ENCODE measurements at places on chromosomes 7 and 10.

DNA sequence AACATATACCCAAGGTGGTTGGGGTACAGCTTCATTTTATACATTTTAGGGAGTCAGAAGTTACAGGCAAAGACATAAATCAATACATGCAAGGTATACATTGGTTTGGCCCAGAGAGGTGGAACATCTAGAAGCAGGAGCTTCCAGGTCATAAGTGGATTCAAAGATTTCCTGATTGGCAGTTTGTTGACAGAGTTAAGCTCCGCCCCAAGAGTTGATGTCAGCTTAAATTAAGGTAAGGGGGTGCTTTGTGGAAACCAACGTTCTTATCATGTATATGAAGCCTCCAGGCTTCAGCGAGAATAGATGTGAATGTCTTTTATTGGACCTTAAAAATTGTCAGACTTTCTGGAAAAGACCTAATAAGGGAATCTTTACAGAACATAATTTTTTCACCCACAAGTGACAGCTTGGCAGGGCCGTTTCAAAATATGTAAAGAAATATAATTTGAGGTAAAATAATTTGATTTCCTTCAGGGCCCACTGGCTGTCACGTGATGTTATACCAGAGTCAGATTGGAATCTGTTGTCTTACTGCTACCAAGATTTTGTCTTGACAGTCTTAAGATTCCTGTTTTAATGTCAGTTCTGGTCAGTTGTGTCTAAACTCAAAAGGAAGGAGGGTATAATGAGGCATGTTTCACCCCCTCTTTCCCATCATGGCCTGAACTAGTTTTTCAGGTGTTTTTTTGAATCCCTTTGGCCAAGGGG, 6.3 kb upstream of the PANK1 start:
- DNase-seq = no peak

- no peak for DNase-seq
These were observed 144.6 kb upstream of the GPR26 start for GRCh38 chr10:123521556-123521955.

DNA sequence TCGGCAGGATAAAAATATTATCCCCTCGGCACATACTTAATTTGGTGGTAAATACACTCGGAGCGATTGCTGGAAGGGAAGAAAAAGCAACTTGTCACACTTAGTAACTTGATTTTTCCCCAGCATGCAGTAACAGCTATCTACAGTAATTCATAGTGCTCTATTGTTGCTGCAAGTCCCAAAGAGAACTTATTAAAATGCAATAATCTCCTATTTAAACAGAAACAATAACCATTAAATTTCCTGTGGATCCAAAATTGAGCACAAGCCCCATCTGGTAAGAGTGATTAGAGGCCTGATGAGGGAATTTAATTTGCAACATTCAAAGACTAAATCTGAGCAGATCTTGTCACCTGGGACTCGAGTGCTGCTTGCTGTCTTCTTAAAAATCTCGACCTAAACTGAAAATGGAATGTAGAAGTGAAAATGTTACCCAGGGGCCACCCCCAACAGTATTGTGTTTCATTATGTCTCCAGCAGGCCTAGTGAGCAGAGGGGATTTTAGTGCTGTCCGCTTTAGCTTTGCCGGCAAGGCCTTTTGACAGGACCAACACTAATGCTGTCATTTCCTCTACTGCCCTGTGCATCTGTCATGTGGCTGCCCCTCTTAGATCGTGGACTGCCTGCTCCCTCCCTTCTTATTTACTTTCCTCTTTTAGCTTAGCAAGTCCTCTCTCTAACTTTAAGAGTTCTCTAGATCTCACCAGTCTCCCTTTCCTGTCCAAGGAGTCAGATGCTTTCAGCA, 639.7 kb downstream of the AUTS2 start:
- no peak for DNase-seq

DNA sequence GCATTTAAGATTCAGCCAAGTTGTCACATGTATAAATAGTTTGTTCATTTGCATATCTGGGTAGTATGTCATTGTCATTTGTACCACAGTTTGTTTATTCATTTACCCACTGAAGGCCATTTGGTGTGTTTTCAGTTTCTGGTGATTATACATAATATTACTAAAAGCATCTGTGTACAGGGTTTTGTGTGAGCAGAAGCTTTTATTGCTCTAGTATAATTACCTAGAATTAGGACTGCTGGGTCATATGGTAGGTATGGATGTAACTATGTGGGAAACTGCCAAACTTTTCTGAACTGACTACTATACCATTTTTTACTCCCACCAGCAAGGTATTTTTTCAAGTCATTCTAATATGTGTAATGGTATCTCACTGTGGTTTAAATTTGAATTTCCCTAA, 584.0 kb upstream of the GHITM start:
- DNase-seq = no peak

DNA sequence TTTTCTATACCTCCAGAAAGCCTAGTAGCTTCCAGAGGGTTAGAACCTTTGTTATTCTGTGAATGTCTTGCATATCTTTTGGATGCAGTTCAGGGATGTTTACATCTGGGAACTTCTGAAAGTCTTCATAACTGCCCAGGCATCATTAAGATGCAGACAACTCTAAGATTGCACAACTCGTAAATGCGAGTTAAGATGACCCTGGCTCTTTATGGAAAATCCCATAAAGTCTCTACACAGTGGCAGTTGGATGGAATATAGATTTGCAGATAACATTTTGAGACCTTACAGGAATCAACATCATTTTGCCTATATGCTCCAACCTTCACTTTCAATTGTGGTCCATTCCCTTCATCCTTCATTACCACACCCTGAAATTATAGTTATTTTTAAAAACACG, 151.7 kb downstream of the CREB5 start:
- DNase-seq = no peak

- DNase-seq = no peak
These were observed 171.8 kb upstream of the POM121L12 start for GRCh38 chr7:52863652-52864051.

DNA sequence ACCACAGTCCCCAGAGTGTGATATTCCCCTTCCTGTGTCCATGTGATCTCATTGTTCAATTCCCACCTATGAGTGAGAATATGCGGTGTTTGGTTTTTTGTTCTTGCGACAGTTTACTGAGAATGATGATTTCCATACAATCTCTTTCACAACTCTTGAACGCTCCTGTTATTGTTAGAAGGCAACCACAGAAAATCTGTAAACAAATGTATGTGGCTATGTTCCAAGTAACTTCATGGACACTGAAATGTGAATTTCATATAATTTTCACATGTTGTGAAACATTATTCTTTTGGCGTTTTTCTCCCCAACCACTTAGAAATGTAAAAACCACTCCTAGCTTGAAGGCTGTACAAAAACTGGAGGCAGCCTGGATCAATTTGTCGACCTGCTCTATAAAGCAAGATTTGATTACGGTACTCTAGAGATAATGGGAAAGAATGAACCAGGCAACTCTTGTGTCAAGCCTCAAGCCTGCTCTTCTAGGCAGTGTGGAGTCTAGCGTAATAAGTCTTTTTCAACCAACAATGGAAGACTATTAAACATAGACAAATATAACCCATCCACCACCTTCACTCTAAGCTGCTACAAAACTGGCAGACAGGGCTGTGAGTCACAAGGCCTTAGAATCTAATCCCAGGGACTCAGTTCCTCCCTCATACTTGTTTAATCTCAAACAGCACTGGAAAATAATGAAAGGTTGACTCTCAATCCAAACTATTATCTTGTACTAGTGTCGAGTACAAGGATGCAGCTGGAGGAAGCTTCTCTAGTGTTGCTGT, 22.7 kb downstream of the ARL3 start:
- DNase-seq = no peak

GRCh38 chr7:138898255-138898654, 82.9 kb downstream of the KIAA1549 start:
- no peak for DNase-seq

DNA sequence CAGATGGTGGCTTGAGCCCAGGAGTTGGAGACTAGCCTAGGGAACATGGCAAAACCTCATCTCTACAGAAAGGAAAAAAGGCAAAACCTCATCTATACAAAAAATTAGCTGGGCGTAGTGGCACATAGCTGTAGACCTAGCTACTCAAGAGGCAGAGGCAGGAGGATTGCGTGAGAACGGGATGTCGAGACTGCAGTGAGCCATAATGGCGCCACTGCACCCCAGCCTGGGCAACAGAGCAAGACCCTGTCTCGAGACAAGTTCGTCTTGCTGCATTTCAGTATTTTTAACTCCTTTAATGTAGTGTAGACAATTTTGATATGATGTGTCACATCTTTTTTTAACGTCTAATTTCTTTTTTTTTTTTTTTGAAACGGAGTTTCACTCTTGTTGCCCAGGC, 31.4 kb upstream of the KMT2C start:
- no peak for DNase-seq

GRCh38 chr10:117720931-117721835, 178.6 kb downstream of the EMX2 start:
- DNase-seq = no peak

DNA sequence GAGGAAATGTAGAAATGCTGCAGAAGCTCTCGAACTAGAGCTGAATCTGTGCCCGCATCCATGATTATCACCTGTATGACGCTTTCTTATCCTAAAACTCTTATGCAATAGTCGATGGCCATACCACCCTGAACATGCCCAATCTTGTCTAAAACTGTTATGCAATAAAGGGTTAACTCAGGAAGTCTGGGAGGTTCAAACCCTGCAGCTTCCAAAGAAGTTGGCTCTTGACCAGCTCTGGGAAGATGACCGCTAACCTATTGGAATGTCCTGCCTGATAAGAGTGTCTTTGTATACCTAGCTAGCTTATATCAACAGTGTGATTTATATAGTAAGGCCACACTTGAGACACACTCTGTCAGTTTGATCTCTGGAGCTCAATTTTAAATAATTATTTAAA, 3.4 kb upstream of the C10orf88 start:
- no peak for DNase-seq

GRCh38 chr7:114936471-114936870, 14.6 kb downstream of the MDFIC start:
- no peak for DNase-seq

DNA sequence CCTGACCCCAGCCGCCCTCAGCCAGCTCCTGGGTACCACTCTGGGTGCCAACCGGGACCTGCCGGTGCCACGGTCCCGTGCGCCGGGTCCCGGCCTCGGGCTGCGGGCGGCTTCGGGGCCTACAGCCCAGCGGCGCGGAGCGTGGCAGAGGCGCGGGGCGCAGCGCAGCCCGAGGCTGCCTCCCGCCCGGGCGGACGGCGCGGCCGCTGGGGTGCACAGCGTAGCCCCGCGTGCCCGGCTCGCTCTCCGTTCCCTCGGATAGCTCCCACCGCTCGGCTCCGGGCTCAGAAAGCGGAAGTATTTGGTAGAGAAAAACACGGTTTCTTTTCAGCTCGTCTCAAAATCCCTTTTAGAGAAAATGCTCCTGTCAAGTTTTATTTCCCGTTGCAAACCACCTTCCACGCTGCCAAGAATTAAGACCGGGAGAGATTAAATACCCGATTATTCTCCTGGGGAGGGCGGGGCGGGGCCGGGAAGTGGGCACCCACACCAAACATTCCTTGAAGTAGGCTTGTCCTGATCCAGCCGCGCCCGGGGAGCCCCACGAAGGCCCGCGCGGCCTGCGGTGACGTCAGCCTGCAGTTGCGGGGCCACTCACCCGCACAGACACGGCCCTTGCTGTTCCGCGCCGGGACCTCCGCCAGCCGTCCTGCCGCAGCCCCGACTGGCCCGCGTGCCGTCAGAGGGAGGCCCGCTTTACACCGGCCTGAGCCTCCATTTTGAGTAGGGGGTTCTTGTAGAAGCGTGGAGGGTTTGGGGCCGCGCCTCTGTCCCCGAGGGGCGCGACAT, 7.2 kb downstream of the HOXA13 start:
- DNase-seq = no peak

- no peak for DNase-seq
These were observed 1.7 kb upstream of the LDB1 start for GRCh38 chr10:102121739-102122372.

DNA sequence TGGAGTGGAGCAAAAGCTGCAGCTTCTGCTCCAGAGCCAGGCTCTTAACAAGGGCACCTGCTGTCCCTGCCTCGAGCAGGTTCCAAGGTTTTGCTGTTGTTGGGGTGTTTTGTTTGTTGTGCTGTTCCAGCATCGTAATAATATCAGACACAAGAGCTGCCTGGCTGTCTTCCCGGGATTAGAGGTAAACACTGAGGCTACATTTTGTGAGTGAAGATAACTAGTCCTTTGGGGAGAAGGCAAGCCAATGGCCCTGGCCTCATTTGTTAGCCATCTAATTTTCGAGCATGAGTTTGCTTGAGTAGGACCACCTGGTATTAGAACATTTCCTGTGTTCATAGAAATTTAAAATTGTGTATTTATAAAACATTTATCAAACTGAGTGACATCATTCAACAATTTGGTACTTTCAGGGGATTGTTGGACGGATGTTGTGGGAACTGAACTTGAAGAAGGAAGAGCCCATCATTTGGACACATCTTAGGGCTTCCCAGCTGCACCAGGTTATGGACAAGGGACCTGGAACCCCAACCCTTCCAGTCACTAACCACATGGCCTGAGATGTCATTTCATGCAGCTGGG, 555.0 kb downstream of the TNS3 start:
- no peak for DNase-seq

DNA sequence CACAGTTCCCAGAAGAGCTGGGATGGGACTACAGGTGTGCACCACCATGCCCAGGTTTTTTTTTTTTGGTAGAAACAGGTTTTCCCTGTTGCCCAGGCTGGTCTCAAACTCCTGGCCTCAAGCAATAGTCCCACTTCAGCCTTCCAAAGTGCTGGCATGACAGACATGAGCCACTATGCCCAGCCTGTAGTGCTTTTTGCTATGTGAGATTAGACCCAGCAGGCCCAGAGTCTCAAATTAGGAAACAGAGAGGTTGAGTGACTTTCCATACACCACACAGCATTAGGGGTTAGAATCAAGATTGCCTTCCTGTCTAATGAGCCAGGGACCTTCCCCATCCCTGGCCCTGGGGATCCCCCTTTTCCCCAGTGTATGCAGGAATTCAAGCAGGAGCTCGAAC, 90.8 kb upstream of the KCTD7 start:
- DNase-seq = no peak

DNA sequence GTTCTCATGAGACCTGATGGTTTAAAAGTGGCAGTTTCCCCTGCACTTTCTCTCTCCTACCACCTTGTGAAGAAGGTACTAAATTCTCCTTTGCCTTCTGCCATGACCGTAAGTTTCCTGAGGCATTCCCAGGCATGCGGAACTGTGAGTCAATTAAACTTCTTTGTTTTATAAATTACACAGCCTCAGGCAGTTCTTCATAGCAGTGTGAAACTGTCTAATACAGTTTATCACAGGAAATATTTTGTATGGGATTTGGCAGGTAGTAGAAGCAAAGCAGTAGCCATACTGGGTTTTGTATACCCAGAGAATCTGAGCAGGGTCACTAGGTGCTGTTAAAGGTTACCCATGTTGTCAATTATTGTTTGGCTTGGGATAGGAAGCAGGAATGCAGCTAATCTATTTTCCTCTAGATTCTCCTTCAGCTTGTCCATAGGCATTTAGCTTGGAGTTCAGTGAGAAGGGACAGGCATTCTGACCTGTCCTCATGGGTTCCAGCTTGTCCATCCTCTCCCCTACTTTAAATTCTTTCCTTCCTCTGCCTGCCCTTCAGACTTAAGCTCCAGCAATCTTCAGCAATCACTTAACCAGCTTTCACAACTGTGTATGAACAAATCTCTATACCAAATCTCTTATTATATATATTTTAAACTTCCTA, 186.7 kb downstream of the PCLO start:
- DNase-seq = no peak

GRCh38 chr10:30882281-30882680, 149.4 kb downstream of the ZNF438 start:
- no peak for DNase-seq

GRCh38 chr10:26950934-26951333, 90.2 kb upstream of the ABI1 start:
- DNase-seq = no peak

GRCh38 chr7:12434012-12434642, 30.5 kb upstream of the VWDE start:
- DNase-seq = no peak

All from C1 segment of cervical spinal cord (tissue), 14 donors.